RWPE1 (cell line): ENCODE measurements at places on chromosomes 5 and 9.

DNA sequence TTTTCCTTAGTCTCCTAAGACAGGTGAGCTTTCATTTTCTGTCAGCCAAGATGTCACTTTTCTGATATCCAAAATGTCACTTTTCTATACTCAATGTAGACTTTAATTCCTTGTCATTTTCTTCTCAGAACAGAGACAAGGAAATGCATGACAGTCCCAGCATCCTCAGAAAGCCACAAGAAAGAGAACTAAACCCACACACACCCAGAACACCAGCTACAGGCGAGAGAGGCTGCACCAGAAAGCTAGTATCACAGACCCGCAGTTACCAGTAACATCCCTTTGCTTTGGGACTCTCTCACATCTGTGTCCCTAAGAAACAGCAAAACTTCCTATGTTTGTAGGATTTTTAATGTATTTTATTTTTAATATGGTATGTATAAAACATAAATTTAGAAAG, 17.1 kb downstream of the TRMO start:
- no peak for DNase-seq

DNA sequence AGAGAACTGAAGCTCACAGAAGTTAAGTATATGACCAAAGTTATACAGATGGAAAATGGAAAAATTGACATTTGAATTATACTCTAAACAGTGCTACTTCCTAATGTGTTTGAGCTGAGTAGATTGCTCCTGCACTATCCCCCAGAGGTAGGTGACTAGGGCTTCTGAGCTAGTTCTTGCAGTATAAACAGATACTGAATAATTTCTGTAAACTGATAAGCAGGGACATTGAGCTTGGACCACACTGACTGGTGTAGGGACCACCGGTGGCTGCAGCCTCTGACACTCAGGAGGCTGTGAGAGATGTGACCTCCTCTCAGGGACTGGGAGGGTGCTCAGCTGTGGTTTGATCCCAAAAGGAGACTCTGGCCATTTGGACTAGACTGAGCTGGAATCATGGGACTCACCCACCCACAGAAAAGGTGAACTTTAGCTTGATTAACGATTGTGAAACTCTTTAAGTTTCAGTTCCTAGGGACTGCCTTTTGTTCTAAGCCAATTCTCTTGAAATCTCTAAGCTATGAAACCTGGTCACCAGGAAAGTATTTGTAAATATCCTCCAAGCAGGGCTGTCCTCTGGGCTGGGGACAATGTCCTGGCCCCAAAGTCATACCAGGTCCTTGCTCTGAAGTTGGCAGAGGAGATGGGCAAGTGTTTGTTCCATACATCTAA, 291.5 kb downstream of the SEC61B start:
- DNase-seq, result no peak

GRCh38 chr9:127763918-127764384, 14.5 kb downstream of the SH2D3C start:
- DNase-seq, result no peak

DNA sequence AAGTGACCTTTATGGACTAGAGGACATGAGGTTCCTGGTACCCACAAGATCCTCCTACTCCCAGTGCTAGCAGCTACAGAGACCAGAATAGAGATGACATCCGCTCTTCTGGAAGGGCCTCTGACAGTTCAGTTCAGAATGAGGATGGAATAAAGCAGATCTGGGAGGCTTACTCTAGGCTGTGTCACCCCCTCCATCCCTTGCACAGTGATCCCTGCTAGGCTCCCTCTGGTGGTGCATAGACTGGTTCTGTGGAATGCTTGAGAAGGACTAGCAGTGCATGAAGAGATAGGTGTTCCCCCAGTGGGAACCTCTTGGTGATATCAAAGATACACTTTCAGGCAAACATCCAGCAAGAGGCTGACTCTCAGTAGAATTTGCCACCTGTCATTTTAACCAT, 83.0 kb downstream of the NPR3 start:
- peak; percentile 37 for DNase-seq

DNA sequence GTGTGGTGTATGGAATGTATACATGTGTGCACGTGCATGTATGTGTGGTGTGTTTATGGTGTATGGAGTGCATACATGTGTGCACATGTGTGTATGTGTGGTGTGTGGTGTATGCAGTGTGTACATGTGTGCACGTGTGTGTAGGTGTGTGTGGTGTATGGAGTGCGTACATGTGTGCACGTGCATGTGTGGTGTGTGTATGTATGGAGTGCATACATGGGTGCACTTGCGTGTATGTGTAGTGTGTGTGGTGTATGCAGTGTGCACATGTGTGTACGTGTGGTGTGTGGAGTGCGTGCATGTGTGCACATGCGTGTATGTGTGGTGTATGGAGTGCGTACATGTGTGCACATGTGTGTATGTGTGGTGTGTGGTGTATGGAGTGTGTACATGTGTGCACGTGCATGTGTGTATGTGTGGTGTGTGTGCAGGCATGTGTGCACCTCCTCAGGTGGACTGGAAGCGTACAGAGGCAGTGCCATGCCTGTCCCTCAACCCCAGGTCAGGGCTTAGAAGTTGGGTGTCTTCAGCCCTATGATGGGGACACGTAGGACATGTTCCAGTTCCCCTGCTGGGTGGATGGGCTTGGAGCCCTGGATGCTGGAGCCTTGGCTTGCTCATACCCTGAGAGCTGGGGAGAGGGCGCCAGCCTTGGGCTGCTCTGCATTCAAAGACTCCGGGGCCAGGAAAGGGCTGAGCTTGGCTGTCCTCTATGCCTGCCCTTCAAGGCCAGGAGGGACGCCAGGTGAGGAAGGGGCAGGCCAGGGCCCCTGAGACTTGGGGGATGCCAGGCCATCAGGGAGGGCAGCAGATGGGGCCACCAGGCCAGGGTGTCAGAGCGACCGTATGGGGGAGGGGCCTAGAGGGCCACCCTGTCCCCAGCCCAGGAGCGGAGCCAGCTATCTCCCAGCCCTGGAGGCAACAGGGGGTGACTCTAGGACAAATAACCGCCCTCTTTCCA, 12.2 kb downstream of the MYMK start:
- DNase-seq, result no peak

DNA sequence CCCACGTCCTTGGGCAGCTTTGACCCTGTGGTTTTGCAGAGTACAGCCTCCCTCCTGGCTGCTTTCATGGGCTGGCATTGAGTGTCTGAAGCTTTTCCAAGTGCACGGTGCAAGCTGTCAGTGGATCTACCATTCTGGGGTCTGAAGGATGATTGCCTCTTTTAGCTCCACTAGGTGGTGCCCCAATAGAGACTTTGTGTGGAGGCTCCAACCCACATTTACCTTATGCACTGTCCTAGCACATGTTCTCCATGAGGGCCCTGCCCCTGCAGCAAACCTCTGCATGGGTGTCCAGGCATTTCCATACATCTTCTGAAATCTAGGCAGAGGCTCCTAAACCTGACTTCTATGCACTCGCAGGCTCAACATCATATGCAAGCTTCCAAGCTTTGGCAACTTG, 644.2 kb upstream of the CDH9 start:
- DNase-seq, result no peak

GRCh38 chr5:65880496-65881072, 45.8 kb upstream of the ERBIN start:
- DNase-seq, result no peak

DNA sequence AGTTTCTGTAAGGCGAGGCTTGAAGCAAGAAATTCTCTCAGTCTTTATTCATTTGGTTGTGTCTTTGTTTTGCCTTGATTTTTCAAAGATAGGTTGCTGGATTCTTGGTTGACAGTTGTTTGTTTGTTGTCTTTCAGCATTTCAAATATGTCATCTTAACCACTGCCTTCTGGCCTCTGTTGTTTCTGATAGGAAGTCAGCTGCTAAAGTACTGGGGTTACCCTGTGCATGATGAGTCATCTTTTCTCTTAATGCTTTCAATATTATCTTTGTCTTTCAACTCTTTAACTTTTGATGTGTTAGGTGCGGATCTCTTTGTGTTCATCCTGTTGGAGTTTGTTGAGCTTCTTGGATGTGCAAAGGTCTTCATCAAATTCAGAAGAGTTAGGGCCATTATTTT, 1571.3 kb downstream of the MAT2B start:
- no peak for DNase-seq

- no peak for DNase-seq
Measured at GRCh38 chr9:97571664-97572063, 61.5 kb downstream of the TSTD2 start.
